ENCODE measurements at places on chromosomes 6 and 20. TPM values are rescaled to one million over a fixed set of nuclear protein-coding genes. Genes with fewer than 3 reads are reported as not detected.

Gene HAO1
- not detected for total RNA-seq

Gene POM121L2
- not detected for total RNA-seq

Gene VWA7
- 18.5 TPM for total RNA-seq

Gene FBXO30
- total RNA-seq: 11.5 TPM

Gene F13A1
- 2.6 TPM for total RNA-seq

Gene ADTRP
- total RNA-seq: 6.1 TPM

Gene TCP11
- total RNA-seq: not detected

Gene TRIM31
- total RNA-seq: not detected

Gene EPHA7
- total RNA-seq: 18.6 TPM

Gene MEI4
- total RNA-seq: 0.27 TPM

Gene RNF144B
- total RNA-seq: 19.7 TPM

Gene B3GALT4
- 7.7 TPM for total RNA-seq

Gene TFAP2D
- total RNA-seq: 0.64 TPM

Gene LRRC73
- 15.6 TPM for total RNA-seq

Gene ZNF335
- 31.0 TPM for total RNA-seq

Gene SCRT2
- total RNA-seq: 2.6 TPM

Gene ZNF184
- 22.0 TPM for total RNA-seq

Gene KHDC1L
- not detected for total RNA-seq

Gene CRIP3
- total RNA-seq: 23.6 TPM

Gene LRP11
- 54.6 TPM for total RNA-seq

Data from dorsolateral prefrontal cortex (tissue), 122 donors.